Muscle of leg (tissue), 16 donors: ENCODE measurements at places on chromosomes 12 and 14. TPM values are rescaled to one million over a fixed set of nuclear protein-coding genes. Genes with fewer than 3 reads are reported as not detected.

The MUCL1 gene
- not detected for total RNA-seq

The OVCH1 gene
- 0.35 TPM for total RNA-seq

The EPYC gene
- total RNA-seq, result 0.04 TPM

The FAM90A1 gene
- total RNA-seq, result 0.09 TPM

The ZFHX2 gene
- total RNA-seq, result 0.35 TPM

The SRGAP1 gene
- total RNA-seq, result 4.8 TPM

The HDAC7 gene
- total RNA-seq, result 27.4 TPM

The IAPP gene
- not detected for total RNA-seq

The MYF5 gene
- total RNA-seq, result 31.1 TPM

The C12orf56 gene
- total RNA-seq, result 0.80 TPM

The INSM2 gene
- total RNA-seq, result not detected

The PRIMA1 gene
- total RNA-seq, result 0.75 TPM

The KRT85 gene
- not detected for total RNA-seq

The GALNT9 gene
- total RNA-seq, result 0.93 TPM

The GDF11 gene
- total RNA-seq, result 4.5 TPM

The DBX2 gene
- total RNA-seq, result 0.22 TPM
